Transverse colon (tissue), 4 donors: ENCODE measurements at places on chromosomes 7 and 10. TPM values are rescaled to one million over a fixed set of nuclear protein-coding genes. Genes with fewer than 3 reads are reported as not detected.

DNA sequence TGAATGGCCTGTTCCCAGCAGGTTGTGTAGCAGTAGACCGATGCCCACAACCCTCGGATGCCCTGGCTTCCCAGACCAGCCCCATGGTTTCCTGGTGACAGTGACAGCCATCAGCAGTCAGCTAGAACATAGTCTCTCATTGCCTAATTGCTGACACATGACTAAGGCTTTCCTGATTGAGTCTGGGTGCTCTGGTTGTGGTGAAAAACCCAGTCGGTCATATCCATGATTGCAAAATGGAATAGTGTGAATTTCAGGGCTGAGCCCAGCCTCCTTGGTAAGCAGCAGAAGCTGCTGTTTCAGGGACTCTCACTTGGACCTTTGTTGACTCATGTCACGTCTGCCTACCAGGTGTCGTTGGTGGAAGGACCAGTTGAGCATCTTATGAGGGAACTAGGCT, 36.6 kb downstream of the POR start:
- DNase-seq: no peak

- DNase-seq: peak; percentile 60
Observed at GRCh38 chr10:75400771-75401568, 594 bp downstream of the ZNF503 start.

DNA sequence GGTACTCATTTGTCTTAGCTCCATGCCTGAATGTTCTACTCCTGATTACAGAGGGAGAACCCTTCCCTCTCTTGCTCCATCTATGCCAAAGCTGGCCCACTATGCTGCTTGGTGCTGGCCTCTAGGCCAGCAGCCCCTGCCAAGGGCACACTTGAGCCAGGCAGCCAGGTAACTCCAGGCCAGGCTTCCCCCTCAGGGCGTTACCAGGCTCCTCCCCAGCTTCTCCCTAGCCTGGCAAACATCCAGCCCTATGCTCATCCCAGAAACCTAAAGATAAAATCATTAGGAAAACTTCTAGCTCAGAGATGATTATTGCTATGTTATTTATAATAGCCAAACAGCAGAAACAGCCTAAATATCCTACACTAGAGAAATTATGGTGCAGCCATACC, 103.7 kb downstream of the KCNMA1 start:
- no peak for DNase-seq

GRCh38 chr7:158403013-158403821, 184.4 kb downstream of the PTPRN2 start:
- DNase-seq: peak; percentile 55

Gene TRIM74
- total RNA-seq: not detected

- DNase-seq: no peak
Observed at GRCh38 chr10:47370015-47370767, 13.9 kb downstream of the ZNF488 start.

DNA sequence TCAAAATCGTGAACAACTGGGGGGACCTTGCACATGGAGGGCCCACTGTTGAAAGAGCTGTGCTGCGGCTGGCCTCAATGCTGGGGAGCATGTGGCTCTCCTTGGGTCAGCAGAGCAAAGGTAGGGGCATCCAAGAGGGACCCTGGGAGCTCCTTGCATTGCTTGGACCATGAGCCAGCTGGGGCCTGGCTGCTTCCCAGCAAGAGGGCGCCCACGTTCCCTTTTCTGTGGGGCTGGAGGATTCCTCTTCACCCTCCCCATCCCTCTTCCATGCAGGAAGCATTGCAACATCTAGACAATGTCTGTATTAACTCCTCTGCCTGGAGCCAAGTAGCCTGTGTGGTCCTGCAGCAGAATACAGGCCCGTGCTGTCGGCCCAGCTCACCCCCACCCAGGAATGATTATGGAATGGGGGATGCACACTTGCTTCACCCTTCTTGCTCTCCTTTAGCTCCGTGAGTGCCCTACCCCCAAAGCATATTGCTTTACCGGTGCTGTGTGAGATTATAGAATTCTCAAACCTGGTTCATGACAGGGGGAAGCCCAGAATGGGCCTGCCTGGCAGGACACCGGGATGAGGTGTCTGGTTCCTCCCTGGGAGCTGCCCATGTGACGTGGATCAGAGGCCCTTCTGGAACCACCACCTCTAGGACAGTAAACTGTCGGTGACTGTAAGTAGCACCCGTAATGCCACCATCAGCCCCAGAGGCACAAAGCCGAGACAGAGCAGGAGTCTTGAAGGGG, 61.9 kb downstream of the SYPL1 start:
- DNase-seq: no peak

DNA sequence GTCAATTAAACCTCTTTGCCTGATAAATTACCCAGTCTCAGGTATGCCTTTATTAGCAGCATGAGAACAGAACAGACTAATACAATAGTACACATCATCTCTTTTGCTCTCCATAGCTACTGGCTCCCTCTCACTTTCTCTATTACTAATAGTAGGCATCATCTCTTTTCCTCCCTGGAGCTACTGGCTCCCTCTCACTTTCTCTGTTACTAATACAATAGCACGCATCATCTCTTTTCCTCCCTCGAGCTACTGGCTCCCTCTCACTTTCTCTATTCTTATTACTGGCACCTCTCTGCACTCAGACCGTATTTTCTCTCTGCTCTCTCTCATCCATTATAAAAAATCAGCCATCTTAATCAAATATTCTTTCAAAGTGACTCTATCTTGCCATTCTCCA, 37.1 kb downstream of the SLC25A13 start:
- DNase-seq: no peak

Gene SPDYE1
- total RNA-seq: not detected

Gene GPR37
- 1.1 TPM for total RNA-seq

Gene CELF2
- 33.4 TPM for total RNA-seq

DNA sequence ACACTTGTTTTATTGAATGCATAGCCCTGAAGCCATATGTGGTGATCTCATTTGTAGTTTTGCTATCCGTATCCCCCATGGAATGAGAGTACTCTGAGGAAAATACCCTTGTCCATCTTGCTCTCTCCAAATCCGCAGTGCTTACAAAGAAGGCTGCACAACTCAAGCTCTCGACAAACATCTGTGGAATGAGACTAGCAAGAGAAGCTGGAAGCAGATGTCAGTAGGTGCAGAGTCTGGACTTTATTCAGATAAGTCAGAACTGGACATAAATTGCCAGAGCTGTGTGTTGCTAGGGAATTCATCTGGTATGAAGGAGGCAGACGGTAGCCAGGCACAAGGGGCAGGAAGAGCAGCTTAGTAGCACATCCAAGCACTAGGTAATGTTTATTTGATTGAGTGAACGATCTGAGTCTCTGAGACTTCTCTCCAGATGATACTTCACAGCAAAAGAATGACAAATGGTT, 1046.2 kb downstream of the XPNPEP1 start:
- no peak for DNase-seq

- no peak for DNase-seq
Observed at GRCh38 chr10:131113165-131113564, 198.4 kb downstream of the TCERG1L start.

DNA sequence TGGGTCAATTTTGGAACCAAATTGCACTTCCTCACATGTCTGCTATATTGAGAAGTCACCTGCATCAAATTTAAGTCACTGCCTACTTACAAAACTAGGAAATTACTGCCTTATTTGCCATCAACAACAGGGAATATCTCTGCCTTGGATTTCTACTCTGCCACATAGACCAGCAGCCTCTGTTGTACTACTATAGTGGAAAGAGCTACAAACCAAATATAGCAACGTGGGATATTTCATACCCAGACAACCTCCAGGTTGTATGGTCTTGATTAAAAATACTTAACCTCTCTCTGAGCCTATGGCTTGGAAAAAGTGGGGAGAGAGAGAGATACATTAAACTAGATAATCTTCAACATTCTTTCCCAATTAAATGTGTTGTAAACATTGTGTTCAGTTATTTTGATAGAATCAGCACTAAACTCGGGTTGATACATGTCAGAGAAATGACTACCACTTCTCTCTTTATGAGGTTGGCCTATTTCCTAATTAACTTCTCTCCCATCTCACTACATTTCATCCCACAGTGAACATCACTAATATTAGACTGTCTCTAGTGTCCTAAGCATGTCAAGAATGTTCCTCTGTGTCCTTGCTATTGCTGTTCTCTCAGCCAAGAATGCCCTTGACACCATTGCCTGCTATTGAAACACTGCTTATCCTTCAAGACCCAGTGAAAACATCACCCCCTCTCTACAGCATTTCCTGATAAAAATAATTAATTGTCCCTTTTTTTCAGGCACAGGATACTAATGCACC, 421.2 kb downstream of the IPMK start:
- DNase-seq: no peak

Gene FGFBP3
- 1.1 TPM for total RNA-seq

GRCh38 chr10:96992721-96993120, 160.6 kb downstream of the LCOR start:
- DNase-seq: no peak

GRCh38 chr7:151707757-151708156, 169.2 kb downstream of the PRKAG2 start:
- no peak for DNase-seq

- no peak for DNase-seq
Observed at GRCh38 chr10:101080933-101081931, 19.4 kb downstream of the KAZALD1 start.

DNA sequence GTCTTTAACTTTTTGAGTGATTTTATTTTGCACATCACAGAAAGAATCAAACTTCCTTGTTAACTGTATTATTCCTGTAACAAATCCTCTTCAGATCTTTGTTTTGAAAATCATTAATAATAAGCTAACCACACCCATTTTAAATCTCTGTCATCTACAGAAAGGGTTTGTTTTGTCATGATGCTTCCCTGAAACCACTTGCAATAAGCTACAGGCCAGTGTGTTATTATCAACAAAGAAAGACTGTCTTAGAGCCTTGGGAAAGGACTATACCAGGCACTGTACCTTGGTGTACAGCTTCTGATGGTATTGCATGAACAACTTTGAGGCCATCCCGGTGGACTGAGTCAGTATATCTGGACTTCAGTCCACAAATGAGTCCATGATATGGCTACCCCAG, 145.3 kb upstream of the FAM3C start:
- DNase-seq: no peak

- DNase-seq: peak; percentile 66
Observed at GRCh38 chr10:77909749-77910375, 16.7 kb downstream of the DLG5 start.

DNA sequence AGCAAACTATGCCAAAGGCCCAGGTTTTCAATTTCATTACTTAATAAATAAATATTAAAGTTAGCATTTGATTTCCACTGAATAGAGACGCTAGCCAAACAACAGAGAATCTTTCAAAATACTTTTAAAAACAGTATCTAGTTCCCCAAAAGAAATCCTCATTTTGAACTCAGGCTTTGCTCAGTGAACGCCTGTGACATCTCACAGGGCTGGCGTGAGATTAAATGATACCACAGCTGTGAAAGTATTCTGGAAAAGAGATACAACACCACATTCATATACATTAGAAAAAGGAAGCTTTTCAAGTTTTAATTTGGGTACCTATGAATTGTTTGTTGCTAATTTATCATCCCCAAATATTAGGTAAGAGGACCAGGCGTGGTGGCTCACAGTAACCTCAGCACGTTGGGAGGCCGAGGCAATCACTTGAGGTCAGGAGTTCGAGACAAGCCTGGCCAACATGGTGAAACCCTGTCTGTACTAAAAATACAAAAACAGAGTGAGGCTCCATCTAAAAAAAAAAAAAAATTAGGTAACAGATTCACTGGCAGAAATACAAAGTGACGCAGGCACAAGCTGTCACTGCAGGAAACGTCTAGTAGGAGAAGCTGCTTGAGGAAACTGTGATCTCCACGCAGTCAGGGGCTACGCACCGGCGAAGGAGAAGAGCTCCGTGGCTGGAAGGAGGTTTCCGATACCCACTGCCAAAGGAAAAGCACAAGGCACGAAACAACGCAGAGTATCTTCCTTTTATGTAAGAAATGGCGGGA, 50.0 kb downstream of the AMZ1 start:
- peak; percentile 41 for DNase-seq
